Hematopoietic multipotent progenitor cell treated with erythropoietin and hydrocortisone succinate and interleukin-3 and kit ligand, for 6 days (in vitro differentiated cells): ENCODE measurements at places on chromosomes 6 and 20.

DNA sequence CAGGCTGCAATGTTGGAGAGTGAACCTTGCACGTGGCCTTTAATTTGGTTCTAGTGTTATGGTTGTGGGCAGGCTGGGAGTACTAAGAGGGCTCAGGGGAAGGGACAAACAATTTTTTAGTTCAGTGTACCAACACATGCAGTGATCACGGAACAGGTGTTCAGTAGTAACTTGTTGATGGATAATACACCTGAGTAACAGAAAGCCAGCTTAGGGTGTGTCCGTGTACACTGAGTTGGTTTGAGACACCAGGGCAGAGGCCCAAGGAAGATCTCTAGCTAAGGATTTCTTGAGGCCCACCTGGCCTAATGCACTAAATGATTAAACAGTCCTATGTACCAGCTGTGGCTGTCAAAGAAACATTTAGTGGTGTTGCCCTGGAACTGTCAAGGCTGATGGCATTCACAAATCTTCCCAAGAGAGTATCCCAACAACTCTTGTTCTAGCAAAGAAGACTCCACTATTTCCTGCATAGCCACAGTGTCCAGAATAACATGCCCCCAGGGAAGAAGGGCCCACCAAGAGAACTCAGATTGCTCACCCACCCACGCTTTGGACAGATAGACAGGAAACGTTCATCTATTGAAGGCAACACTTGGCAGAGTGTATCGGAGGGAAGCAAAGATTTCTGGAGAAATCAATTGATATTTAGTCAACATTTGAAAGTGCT, 60.0 kb downstream of the CD83 start:
- DNase-seq = no peak

DNA sequence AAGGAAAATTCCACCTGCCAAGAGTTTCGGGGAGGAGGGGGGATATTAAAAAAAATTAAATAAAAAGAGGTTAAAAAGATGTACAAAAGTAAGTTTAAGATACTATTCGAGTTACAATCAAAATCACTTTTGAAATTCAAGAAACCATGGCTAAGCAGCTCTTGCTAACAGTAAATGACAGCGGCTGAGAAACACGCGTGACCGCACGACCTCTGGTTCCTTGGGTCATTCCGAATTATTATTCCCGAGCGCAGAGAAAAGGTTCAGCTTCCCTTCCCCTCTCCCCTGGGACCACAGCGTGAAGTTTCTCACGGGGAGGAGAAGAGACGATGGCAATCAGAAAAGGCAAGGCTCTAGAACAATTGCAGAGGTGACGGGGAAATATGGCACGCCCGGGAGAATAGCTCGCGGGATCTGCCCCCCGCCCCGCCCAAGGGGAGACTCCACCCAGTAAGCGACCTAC, 496 bp downstream of the TMEM242 start:
- DNase-seq = peak; percentile 92

- no peak for DNase-seq
Observed at GRCh38 chr6:101705866-101706265, 312.4 kb downstream of the GRIK2 start.

DNA sequence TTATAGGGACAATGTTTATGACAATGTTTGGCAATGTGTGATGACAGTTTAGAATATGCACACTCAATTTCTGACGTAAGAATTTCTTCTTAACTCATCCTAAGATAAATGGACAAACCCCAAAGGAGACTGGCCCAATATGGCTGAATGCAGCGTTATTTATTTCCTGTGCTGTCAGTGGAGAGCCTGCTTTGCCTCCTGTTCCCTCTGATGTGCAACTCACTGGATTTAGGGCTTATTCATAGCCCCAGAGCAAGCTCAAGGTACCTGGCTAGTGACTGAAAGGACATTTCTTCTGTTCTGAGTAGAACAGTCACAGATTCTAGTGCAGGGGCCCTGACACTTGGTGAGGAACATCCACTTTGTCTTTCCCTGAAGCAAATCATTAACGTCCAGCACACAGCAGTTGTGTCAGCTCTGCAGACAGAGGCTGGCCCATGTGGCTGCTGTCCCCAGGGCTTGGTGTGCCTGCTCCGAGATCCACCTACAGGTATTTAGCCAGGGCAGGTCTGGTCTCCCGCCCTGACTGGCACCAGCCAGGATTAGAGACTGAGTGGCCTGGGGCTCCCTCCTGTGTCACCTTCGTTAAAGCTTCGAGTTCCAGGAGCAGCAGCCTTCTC, 64.8 kb downstream of the FARS2 start:
- DNase-seq = no peak

- no peak for DNase-seq
Observed at GRCh38 chr6:144729502-144729901, 444.4 kb downstream of the UTRN start.

- no peak for DNase-seq
Observed at GRCh38 chr20:2767768-2768631, 32.4 kb downstream of the CPXM1 start.

GRCh38 chr20:6678101-6678500, 89.4 kb upstream of the BMP2 start:
- no peak for DNase-seq

- DNase-seq = peak; percentile 62
Observed at GRCh38 chr6:12051861-12052368, 39.8 kb downstream of the HIVEP1 start.

- DNase-seq = no peak
Observed at GRCh38 chr6:6861351-6861894, 246.3 kb upstream of the RREB1 start.

DNA sequence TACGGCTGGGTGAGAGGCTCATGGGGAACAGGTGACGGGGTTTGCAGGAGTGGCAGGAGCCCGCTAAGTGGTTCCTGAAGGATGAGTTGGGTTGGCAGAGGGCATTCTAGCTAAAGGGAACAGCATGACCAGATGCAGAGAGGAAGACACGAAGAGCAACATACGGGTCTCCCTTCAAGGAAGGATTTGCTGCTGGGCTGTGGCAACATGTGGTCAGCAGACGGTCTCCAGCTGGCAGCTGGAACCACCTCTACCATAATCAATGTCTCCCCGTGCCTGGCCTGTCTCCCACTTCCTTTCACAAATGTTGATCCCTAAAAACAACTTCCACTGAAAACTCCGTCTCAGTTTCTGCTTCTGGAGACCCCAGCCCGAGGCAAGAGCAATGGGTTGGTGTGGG, 80.6 kb upstream of the SULF2 start:
- no peak for DNase-seq

DNA sequence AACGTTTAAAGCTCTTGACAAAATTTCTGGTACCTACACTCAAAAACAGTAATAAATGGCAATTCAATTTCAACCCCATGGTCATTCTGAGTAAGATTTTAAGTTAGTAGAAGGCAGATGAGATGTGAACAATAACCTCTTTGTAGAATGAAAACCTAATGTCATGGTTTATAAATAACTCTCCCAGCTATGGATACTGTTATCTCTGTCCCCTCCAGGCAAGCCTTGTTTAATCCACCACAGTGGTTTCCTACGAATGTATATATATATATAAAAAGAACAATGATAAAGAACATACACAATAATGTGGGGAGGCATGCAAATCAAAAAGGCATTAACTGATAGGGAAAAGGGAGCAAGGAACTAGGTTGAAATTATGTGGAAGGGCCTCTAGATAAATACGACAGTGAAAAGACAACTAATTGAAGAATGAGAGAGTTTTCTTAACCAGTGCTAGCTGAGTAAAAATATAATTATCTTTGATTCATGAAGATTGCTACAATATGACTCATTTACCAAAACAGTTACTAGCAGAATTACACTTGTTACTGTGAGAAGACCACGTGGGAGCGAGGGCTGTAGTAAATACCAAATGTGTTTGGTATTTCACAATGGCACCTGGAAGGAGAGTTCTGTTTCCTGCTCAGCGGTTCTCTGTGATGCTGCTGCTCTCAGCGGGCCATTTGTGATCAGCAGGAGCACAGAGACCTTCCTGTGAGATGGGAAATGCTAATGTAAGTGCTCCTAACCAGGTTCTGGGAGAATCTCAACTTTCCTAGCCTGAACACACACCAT, 173.7 kb downstream of the MBOAT1 start:
- DNase-seq = peak; percentile 33

DNA sequence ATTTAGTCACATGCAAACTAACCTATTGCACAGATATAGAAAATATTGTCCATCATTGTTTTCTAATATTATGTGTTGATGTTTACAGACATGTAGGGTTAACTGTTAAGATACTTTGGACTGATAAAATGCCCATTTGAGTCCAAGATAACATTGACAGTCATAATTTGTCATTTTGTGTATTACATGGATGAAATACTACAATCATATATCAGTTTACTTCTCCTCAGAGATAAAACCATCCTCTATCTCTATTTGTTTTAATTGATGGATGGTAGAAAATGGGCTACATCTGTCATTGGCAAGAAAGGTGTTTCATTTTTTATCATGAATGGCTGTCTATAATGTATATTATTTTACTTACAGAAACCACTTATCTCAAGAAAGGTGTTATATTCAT, 6.2 kb downstream of the EPHA7 start:
- DNase-seq = no peak

GRCh38 chr6:121382467-121383121, 48.3 kb upstream of the TBC1D32 start:
- no peak for DNase-seq

DNA sequence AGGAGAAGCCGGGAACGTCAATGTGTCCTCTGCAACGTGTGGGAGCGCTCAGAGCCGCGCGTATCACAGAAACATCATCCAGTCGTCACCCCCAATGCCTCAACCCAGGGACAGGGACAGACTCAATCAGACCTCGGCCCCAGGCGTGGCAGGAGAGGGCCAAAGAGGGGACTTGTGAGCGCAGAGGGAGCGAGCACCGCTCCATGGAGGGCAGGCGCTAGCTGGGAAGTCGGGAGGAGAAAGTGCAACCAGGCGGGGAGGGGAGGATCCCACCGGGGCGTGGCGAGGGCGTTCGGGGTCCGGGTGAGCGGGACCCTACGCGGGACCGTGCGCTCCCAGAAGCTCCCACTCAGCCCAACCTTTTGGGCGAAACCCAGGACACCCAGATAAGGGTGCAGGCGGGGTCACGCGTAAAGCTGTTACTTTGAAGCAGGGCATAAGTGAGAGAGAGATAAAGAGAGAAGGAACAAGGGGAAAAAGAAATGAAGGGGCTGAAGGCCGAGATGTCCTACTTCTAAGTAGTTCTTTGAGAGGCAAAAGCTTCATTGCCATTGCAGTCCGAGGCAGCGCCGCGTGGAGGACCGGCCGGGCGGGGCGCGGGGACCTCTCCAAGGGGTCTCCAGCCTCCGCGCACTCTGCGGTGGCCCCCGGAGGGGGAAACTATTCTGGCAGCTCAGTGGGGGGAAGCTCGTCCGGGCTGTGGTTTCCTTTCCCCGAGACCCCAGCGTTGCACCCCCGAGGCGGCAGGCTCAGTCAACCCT, 862 bp upstream of the SOBP start:
- peak; percentile 75 for DNase-seq

- DNase-seq = no peak
Observed at GRCh38 chr20:12984863-12985262, 23.9 kb upstream of the SPTLC3 start.

DNA sequence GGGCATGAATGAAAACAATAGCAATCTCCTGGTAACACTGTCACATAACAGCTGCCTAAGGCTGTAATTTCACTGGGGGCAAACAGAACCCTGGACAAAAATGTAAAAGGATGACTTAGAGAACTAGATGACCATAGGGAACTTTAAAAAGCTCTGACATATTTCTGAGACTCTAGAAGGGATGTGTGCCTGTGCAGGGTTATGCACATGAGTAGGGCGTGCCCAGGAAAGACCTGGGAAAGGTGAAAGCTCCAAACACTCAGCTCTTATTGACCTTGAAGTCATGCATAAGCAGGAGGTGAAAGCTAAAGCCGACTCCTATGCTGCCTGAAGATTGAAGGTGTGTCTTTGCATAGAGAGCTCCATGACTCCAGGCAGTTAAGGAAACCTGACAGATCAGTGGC, 118.4 kb upstream of the BTBD3 start:
- DNase-seq = no peak

DNA sequence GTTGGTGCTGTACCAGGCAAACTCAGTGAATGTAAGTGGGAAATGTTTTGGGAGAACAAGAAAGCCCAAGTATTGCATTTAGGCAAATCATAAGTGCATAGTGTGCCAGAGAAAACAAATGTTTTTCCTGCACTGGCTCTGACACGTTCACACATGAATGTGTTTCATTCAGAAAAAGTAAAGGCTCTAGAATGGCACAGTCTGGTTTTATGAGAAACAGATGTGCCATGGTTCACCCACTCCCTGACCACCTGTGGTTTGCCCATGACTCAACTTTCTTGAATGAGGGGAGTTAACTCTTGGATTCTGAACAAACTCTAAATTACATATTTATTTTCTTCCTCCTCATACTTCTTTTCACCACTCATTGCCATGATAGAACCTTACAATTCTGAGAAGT, 126.9 kb downstream of the KCNQ5 start:
- DNase-seq = peak; percentile 41

- peak; percentile 65 for DNase-seq
Observed at GRCh38 chr6:149646599-149646998, 1.9 kb downstream of the KATNA1 start.

- DNase-seq = peak; percentile 68
Observed at GRCh38 chr6:7311917-7312615, 933 bp downstream of the SSR1 start.

DNA sequence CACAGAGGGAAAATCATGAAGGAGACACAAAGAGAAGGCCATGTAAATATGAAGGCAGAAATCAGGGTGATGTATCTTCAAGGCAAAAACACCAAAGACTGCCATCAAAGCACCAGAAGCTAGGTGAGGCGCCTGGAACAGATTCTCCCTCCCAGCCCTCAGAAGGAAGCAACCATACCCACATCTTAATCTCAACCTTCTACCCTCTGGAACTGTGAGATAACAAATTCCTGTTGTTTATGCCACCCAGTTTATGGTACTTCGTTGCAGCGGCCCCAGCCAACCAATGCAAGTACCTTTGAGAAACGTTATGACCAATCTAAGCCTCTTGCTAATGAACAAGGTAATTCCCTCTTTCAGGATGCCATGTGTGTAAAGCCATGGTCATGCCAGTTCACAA, 66.2 kb upstream of the STXBP5 start:
- DNase-seq = peak; percentile 60

GRCh38 chr20:2244993-2245392, 50.8 kb upstream of the TGM3 start:
- DNase-seq = no peak

DNA sequence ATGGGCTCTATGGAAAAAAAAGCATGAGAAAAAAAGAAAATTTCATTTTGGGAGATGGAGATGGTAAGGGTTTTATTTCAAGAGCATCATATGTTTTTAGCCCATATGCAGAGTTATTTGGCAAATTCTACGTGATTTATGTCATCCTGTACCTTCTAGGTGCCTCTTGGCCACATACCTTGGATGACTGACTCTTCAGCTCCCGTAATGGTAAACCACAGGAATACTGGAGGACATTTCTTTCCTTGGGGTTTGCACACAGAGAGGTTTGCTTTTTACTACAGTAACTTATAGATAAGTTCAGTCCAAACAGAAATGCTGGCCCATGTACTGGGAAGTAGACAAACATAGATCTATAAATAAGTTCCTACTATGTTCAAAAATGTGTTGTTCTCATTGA, 132.2 kb downstream of the SH3BGRL2 start:
- DNase-seq = no peak

GRCh38 chr6:135323202-135323668, 142.1 kb downstream of the MYB start:
- peak; percentile 99 for DNase-seq

- no peak for DNase-seq
Observed at GRCh38 chr6:150008588-150008987, 16.7 kb downstream of the RAET1L start.
